H9 (cell line): ENCODE measurements at places on chromosomes 3 and 15. TPM values are rescaled to one million over a fixed set of nuclear protein-coding genes. Genes with fewer than 3 reads are reported as not detected.

DNA sequence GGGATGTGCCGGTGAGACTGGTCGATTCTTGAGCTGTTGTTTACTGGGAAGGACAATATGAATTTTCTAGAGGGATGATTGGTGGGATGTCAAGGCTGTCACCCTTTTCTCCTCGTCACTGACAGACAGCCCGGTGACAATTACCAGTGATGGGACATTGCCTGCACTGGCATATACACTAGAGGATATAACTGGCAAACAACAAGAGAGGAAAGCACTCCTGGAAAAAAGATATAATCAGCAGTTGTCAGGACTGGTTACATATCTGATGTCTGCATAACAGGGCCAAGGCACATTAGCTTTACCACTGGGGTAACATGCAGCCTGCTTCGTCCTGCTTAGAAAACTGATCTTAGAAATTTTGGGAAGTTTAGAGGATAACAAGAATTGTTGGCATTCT, 131.1 kb downstream of the ROBO2 start:
- no peaks in the 10 kb centered on the region for H3K36me3 ChIP-seq
- no peak for DNase-seq
- H3K4me3 ChIP-seq = no peak overlapping the region
- H3K27me3 ChIP-seq = no peaks in the 10 kb centered on the region
- no peak overlapping the region for H3K27ac ChIP-seq

GRCh38 chr3:40332684-40333083, 23.2 kb downstream of the EIF1B start:
- no peaks in the 10 kb centered on the region for H3K27me3 ChIP-seq
- H3K27ac ChIP-seq = no peak overlapping the region
- no peak overlapping the region for H3K4me3 ChIP-seq
- no peaks in the 10 kb centered on the region for H3K36me3 ChIP-seq
- 0 out of 2 replicates have a peak, but pooled peaks cover 4% of the 10 kb centered on the region for H3K4me1 ChIP-seq

DNA sequence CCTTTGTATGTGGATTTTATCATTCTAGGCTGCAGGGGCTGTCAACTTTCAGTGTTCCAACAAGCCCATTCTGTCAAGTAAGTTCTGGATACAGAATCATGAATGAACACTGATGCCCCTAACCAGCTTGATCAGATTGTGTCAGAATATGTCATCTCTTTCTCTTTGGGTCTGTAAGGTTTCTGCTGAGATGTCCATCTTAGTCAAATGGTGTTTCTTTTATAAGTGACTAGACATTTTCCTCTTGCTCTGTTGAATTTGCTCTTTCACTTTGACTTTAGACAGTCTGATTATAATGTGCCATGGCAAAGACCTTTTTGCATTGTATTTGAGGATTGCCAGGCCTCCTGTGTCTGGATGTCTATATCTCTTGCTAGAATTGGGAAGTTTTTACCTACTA, 660.9 kb upstream of the CBLB start:
- H3K27me3 ChIP-seq = no peaks in the 10 kb centered on the region
- no peak for DNase-seq
- H3K4me3 ChIP-seq = no peak overlapping the region
- no peaks in the 10 kb centered on the region for H3K4me1 ChIP-seq

DNA sequence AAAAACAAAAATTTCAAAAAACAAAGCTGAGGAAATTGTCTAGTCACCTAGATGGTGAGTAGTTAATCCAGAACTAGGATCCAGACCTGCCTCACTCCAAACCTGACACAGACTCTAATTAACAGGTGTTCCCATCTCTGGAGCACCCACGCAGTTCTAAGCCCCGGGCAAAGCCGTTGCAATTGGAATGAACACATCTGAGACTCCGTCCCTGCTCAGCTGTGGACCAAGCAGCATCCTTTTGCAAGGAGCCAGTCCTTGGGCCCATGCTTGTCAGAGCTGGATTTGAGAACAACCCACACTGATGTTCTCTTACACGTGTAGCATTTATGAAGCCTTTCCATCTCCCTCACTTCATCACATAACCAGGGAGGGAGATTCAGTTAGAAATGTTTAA, 54.8 kb downstream of the LMCD1 start:
- H3K4me1 ChIP-seq = no peaks in the 10 kb centered on the region; the same call in 1 of the 2 replicates
- H3K4me3 ChIP-seq = no peak overlapping the region
- H3K27me3 ChIP-seq = no peaks in the 10 kb centered on the region
- no peak for DNase-seq
- no peak overlapping the region for H3K27ac ChIP-seq
- H3K36me3 ChIP-seq = no peaks in the 10 kb centered on the region

- no peaks in the 10 kb centered on the region for H3K36me3 ChIP-seq
- no peak overlapping the region for H3K27ac ChIP-seq
- H3K4me1 ChIP-seq = no peaks in the 10 kb centered on the region
- DNase-seq = no peak
Measured at GRCh38 chr3:182711261-182711683, 82.0 kb upstream of the ATP11B start.

DNA sequence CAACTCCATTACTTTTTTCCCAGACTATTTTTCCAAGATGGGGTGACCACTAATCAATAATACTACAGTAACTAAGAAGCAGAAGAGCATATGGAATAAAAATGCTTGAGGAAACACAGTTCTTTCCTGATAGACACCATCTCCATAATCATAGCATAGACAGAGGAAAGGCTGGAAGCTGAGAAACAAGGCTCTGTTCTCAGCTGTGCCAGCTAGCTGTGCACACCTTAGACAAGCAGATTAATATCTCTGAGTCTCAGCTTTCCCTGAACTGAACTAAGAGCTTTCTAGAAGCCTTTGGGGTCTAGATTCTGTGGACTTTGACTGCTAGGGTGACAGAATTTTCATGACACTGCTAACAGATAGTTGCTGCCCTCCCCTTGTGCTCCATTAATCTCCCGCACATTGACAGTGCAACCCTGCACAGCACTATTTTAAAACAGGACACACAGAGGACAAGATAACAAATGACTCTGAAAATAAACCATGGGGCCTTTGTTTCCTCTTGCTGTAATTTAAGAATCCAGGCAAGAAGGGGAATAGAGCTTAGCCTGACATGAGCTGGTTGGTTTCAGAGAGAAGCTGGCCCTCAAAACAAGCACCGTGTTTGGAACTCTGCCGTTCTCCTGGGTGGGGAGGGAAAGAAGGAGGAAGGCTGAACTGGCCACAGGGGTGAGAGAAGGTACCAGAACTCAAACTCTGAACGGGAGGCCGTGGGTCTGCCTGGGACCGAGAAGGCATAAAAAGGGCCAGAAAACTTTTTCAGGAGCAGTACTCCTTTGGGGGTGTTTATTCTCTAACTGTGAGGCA, 67.4 kb downstream of the ATP13A5 start:
- H3K4me1 ChIP-seq = peaks cover 2% of the 10 kb centered on the region; the same call in 1 of the 2 replicates
- H3K27ac ChIP-seq = no peak overlapping the region
- no peak overlapping the region for H3K4me3 ChIP-seq
- no peaks in the 10 kb centered on the region for H3K36me3 ChIP-seq
- DNase-seq = no peak

DNA sequence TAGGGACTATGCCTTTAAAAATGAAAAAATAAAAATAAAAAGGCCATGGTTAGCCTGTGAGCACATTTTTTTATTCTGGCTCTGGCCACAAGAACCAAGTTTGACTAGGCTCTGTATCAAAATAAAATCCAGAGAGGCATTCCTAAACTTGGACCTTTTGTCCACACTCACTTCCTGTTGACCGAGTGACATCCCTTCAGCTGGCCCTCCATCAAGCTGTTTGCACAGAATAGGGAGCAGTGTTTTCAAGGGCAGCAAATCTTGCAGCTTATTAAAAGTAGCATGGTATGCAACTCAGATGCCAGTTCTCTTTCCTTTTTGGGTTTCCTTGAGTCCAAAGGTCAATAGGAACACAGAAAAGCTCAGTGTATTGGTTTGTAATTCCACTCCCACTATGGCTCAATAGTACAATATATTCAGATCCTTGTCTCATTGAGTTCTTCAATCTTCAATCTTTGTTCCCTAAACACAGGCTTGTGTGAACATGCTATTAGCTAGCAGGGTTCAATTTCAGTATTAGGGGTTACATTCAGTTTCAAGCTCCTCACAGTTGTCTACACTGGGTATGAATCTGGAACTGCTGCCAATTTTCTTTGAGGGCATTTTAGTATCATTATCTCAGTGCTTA, 244.5 kb downstream of the RBMS3 start:
- no peak for DNase-seq
- H3K36me3 ChIP-seq = no peaks in the 10 kb centered on the region
- H3K27ac ChIP-seq = no peak overlapping the region
- no peaks in the 10 kb centered on the region for H3K4me1 ChIP-seq
- H3K4me3 ChIP-seq = no peak overlapping the region
- no peaks in the 10 kb centered on the region for H3K27me3 ChIP-seq

- no peak overlapping the region for H3K4me3 ChIP-seq
- H3K27ac ChIP-seq = no peak overlapping the region
- DNase-seq = no peak
- no peaks in the 10 kb centered on the region for H3K36me3 ChIP-seq
- no peaks in the 10 kb centered on the region for H3K27me3 ChIP-seq
Measured at GRCh38 chr3:107205358-107205757, 171.9 kb upstream of the CCDC54 start.

GRCh38 chr3:16214366-16214765, 39.9 kb downstream of the GALNT15 start:
- no peak for DNase-seq
- no peak overlapping the region for H3K4me3 ChIP-seq
- no peaks in the 10 kb centered on the region for H3K36me3 ChIP-seq
- H3K27ac ChIP-seq = no peak overlapping the region
- no peaks in the 10 kb centered on the region for H3K4me1 ChIP-seq

GRCh38 chr3:56799251-56799882, 2.4 kb downstream of the ARHGEF3 start:
- no peak overlapping the region for H3K4me3 ChIP-seq
- no peaks in the 10 kb centered on the region; the same call in 1 of the 2 replicates for H3K27me3 ChIP-seq
- DNase-seq = no peak
- H3K27ac ChIP-seq = no peak overlapping the region
- H3K4me1 ChIP-seq = peaks cover 2% of the 10 kb centered on the region; the same call in 1 of the 2 replicates
- H3K36me3 ChIP-seq = no peaks in the 10 kb centered on the region

- H3K4me1 ChIP-seq = peaks cover 5% of the 10 kb centered on the region; the same call in 1 of the 2 replicates
- H3K4me3 ChIP-seq = no peak overlapping the region
- no peak overlapping the region for H3K27ac ChIP-seq
- no peaks in the 10 kb centered on the region for H3K27me3 ChIP-seq
- H3K36me3 ChIP-seq = no peaks in the 10 kb centered on the region
Measured at GRCh38 chr3:114110439-114110838, 53.9 kb downstream of the QTRT2 start.

DNA sequence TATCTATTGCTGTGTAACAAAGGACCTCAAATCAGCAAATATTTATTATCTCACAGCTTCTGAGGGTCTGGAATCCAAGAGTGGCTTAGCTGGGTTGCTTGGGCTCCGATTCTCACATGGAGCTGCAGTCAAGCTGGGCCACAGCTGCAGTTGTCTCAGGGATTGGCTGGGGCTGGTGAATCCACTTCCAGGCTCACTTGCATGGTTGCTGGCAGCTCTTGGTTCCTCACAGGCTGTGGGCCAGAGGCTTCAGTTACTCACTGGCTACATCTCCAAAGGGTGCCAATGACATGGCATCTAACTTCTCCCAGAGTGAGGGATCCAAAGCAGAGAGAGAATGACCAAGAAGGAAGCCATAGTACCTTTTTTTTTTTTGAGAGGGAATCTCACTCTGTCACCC, 13.9 kb upstream of the SYNM start:
- peaks cover 3% of the 10 kb centered on the region; the same call in 1 of the 2 replicates for H3K4me1 ChIP-seq
- no peak overlapping the region for H3K27ac ChIP-seq
- H3K27me3 ChIP-seq = no peaks in the 10 kb centered on the region
- DNase-seq = no peak
- peaks cover 4% of the 10 kb centered on the region; the same call in 1 of the 2 replicates for H3K36me3 ChIP-seq
- H3K4me3 ChIP-seq = no peak overlapping the region

GRCh38 chr15:94621736-94622135, 390.4 kb downstream of the MCTP2 start:
- H3K4me1 ChIP-seq = no peaks in the 10 kb centered on the region
- no peak for DNase-seq
- no peak overlapping the region for H3K4me3 ChIP-seq
- no peaks in the 10 kb centered on the region for H3K27me3 ChIP-seq

DNA sequence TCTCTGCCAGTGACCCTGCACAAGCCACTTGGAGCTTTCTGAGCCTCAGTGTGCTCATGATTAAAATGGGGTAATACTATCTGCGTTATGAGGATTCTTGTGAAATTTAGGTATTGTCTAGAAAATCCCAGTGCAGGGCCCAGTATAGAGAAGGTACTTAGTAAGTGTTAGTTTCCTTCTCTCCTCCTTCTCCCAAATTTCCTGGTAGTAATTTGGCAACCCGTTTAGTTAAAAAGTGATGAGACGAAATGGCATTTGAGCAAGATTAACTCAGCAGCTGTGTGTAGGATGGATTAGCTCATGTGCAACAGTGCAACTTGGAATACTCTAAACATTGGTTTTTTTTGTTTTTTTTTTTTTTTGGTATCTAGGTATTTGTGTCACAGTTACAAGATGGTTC, 84.6 kb downstream of the SLCO3A1 start:
- no peak overlapping the region for H3K4me3 ChIP-seq
- no peak overlapping the region for H3K27ac ChIP-seq
- H3K4me1 ChIP-seq = no peaks in the 10 kb centered on the region; the same call in 1 of the 2 replicates
- H3K27me3 ChIP-seq = no peaks in the 10 kb centered on the region
- H3K36me3 ChIP-seq = no peaks in the 10 kb centered on the region

DNA sequence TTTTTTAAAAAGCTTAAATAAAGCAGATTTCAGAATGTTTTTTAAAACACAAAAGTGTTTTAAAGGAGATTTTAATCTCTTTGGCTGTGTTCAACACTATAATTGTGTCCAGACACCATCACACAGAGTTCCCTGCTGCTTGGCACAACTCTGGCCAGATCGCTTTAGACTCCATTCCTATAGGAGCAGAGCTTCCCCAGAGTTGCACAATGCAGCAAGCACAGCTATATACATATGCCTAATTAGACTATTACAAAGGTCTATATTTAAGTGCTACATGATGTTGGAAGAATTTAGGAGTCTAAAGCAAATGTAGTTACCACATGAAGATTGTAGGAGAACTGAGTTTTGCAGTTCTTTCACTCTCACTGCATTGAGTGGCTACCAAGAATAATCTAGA, 11.2 kb downstream of the SLC9A9 start:
- no peaks in the 10 kb centered on the region for H3K4me1 ChIP-seq
- no peak for DNase-seq
- H3K4me3 ChIP-seq = no peak overlapping the region
- H3K36me3 ChIP-seq = no peaks in the 10 kb centered on the region

Gene CILP
- total RNA-seq = 0.04 TPM in 1 of 2 replicates, not detected in the other

Gene ZBTB47
- 3.6 and 4.2 TPM in 2 replicates for total RNA-seq

Gene LDHAL6B
- total RNA-seq = not detected in 2 replicates

Gene PDZRN3
- 5.5 and 5.9 TPM in 2 replicates for total RNA-seq

Gene GABRR3
- total RNA-seq = not detected in 2 replicates

Gene HRG
- total RNA-seq = not detected in 2 replicates

Gene MRAS
- 10.6 and 10.9 TPM in 2 replicates for total RNA-seq

Gene FRMD5
- total RNA-seq = 3.8 and 3.9 TPM in 2 replicates

Gene PRRT3
- total RNA-seq = 18.8 and 19.5 TPM in 2 replicates

Gene HTR3E
- total RNA-seq = not detected in 2 replicates

Gene CCR3
- not detected in 2 replicates for total RNA-seq

Gene RAP2B
- 18.2 and 18.7 TPM in 2 replicates for total RNA-seq

Gene PLOD2
- 17.9 and 19.3 TPM in 2 replicates for total RNA-seq
